NCI-H526 treated with DMSO at 0.1 percent for 48 hours (cell line): ENCODE measurements at places on chromosomes 11 and 22.

DNA sequence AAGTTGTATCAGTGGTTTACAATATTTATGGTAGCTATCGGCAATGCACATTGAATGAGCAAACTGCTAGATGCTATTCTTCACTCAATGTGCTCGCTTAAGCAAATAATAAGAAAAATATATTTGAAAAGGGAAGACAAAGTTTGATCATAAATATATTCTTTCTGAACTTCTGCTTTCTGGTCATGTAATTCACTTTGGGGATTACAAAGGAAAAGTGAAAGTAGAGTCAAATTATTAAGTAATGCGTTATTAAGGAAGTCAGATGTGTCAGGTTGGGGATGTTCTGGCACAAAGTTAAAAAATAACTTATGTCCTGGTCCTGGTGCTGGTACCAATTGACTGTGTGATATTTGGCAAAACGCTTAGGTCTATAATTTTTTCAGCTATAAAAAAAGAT, 98.0 kb upstream of the TRIM77 start:
- no peak for DNase-seq

- DNase-seq, result no peak
These were observed 2.1 kb upstream of the MOB2 start for GRCh38 chr11:1488575-1489180.

DNA sequence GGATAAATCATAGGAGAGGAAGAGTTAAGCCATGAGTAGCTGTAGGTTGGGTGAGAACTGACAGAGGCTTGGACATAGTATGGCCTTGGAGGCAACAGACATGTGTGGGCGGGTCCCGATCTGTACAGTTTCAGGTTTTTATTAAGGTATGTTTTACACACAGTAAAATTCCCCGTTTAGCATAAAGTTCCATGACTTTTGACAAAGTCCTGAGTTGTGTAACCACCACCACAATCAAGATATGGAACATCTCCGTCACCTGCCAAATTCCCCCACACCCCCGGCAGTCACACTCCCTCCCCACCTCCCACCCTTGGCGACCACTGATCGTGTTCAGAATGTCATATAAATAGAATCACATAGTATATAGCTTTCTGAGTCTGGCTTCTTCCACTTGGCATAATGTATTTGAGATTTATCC, 68.1 kb downstream of the GRIK4 start:
- no peak for DNase-seq

DNA sequence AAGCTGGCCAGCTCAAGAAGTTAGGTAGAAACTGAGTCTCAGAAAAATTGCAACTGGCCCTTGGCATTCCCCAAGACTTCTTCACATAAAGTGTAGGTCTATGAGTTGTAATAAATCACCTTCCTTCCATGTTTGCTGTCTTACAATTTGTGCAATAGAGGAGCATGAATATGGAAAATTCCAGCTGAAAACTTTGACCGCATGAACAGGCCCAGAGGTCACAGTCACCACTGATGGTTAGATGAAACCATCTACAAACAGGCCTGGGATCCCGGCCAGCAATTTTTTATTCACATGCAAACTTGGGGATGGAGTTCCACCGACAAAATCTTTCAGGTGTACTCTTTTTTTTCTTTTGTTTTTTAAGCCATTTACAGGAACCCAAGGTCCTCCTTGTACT, 88.1 kb downstream of the SERGEF start:
- DNase-seq, result no peak

DNA sequence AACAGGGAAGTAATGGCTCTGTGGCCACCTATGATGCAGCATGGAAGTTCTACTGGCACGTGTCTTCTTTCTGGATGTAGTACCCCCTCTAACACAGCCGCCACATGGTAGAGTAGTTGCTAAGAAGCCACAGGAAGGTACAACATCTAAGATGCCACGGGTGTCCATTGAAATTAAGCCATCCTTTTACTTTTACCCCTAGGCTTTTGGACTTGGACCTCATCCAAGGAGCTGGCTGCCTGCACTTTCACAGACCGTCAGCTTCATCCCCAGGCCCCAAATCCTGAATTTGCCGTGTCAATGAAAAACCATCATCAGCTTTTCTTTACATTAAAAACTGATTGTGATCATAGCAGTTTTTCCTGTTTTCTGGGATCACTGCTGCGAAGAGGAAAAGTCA, 102.4 kb downstream of the RPL27A start:
- DNase-seq, result no peak

- no peak for DNase-seq
These were observed 397.0 kb downstream of the METTL15 start for GRCh38 chr11:28505232-28505631.

DNA sequence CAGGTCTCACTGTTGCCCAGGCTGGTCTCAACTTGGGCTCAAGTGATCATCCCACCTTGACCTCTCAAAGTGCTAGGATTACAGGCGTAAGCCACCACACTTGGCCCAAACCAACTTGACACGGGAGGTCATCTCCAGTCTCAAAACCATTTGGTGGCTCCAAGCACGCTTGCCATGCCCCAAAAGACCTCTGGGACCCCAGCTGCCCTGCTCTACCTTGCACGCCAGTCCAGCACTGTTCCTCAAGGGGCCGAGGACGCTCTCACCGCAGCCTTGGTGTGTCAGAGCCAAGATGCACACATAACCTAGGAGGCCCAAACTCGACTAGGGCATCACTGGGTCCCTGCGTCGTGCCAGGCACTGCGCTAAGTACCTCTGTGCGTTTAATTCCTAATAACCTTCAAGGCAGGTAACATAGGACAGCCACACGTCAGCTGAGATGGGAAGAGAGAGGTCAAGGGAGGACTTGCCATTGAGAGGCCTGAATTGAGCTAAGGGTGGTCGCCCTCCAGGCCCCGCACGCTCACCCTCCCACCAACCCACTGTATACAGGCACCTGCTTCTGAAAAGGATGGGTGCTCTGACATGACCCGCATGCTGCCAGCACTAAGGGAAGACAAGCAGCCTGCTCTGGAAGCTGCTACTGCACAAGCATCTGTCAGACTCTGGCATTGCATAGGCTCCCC, 4.6 kb upstream of the GAS2L1 start:
- DNase-seq, result no peak

- peak; percentile 29 for DNase-seq
These were observed 1.1 kb downstream of the TM7SF2 start for GRCh38 chr11:65112546-65113360.

DNA sequence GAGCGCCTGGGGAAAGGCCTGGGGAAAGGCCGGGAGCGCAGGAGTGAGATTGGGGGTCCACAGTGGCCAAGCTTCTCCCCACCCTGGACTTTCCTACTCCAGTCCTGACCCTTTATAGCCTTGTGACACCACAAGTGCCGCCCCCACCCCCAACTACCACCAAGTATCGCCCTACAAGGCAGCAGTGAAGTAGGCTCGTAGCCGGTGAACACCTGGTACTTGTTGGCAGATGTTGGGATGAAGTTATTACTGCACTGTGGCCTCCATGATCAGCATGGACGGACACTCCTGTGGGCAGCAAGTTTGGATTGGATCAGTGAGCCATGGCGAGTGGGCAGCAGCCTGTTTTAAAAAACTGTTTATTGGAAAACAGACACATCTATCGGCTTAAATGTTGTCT, 45.0 kb downstream of the EIF3F start:
- DNase-seq, result no peak

DNA sequence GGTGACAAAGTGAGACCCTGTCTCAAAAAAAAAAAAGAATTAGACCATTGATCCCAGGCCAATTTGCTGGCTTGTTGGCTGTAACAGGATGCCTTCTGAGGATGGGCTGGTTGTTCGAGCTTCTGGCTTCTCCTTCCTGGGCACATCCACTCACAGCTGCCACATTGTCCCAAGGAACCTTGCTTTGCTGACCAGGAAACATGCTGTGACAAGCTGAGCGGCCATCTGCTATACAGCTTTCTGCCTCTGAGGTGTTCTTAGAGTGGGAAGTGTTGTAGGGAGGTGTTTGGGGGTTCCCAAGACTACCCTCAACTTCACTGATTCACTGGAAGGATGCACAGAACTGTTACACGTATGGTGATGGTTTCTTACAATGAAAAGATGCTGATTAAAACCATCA, 6.5 kb downstream of the SNAP29 start:
- DNase-seq, result no peak

DNA sequence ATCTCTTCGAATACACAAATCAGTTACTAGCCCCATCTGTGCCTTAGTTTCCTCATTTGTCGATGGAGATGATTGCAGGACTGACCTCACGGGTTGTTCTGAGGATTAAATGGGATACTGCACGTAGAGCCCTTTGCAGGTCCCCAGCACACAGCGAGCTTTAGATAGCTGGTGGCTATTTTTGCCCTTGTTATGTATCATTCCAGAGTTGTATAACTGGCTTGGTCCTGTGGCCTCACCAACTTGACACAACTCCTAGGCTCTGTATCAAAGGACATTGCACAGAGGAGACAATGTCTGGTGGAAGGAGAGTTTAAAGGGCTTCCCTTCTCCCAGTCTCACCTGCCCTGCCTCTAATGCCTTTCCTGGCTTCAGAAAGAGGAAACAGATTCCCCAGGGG, 22.8 kb upstream of the DGAT2 start:
- no peak for DNase-seq

DNA sequence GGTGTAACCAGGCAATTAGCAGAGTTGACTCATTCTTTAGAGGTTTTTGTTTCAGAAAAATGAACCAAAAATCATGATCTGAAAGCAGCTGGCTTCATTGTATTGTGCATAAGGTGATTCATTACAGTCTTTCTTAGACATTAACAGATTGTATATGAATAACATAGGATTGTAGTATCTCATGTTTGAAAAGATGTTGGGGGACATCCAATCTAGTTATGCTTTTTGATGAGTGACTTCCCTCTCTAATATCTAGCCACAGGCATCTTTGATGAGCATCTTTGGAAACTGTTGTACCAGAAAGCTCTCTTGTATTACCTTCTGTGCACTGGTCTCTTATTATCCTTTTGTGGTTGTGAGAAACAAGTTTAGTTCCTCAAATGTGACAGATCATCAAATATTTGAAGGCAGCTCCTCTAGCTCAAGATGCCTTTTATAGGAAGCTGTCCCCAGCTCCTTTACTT, 8.3 kb downstream of the GRK3 start:
- no peak for DNase-seq

DNA sequence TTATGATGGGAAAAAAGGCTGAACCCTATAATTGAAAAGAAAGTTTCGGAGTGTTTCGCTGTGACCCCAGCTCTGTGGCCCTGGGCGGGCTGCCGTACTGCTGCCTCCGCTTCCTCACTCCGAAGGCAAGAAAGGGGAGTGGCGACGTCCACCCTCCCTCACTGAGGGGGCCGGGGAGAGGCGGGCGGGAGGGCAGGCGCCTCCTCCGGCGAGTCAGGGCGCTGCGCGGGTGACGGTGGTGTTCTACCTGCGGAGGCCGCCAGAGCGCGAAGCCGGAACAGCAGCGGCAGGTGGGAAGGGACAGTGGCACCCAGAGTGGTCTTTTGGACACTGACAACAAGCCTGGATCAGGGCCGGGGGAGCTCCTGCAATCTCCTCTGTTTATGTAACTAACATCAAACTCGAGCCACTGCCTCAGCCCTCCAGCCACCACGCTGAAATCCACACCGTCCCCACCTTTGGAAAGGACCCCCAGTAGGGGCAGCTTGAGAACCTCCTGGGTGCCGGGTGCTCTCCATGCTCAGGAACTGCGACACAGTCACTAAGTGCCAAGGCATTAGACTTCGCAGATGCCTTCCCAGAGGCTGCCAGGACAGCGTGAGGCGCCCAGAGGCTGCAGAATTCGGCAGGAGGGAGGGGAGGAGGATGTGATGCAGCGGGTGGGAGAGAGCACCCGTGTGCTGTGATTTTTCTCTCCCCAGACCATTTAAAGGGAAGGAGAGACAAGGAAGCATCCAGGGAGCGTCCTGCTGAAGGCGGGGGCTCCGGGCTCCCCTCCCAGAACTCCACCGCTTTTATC, 25.5 kb downstream of the BID start:
- no peak for DNase-seq

DNA sequence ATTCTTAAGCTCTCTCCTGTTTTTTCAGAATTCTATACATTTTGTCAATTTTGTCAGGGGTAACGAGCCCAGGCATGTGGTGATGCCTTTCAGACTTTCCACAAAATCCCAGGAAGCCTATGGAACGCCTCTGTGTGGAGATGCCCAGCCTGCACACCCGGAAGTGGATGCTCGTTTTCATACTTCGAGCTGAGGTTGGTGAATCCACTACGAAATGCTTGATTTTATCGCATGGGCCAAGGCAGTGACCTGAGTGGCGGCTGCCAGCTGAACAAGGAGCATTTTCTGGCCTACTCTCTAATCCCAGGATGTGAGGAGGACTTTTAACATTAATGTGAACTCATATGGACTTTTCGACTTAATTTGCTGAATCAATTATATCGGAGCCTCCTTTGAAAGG, 426.7 kb upstream of the B3GAT1 start:
- DNase-seq, result no peak

- peak; percentile 25 for DNase-seq
These were observed 14.5 kb upstream of the MS4A7 start for GRCh38 chr11:60363542-60364470.

- no peak for DNase-seq
These were observed 26.8 kb upstream of the B3GAT1 start for GRCh38 chr11:134438542-134439537.

DNA sequence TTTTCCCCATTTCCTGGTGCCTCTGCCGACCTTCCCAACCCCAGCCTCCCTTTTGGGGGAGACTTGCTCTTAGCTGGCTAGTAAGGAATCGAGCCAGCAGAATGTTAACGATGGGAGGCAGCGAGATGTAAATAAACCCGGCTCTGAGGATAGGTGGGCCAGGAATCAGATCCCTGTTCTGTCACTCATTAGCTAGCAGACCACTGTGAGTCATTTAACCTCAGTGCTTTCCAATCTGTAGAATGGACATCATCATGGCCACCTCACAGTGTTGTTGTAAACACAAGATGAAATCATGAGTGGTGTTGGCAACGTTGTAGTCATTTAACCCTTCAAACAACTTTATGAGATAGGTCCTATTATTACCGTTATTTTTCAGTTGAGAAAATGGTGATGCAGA, 208.6 kb downstream of the KIRREL3 start:
- no peak for DNase-seq

DNA sequence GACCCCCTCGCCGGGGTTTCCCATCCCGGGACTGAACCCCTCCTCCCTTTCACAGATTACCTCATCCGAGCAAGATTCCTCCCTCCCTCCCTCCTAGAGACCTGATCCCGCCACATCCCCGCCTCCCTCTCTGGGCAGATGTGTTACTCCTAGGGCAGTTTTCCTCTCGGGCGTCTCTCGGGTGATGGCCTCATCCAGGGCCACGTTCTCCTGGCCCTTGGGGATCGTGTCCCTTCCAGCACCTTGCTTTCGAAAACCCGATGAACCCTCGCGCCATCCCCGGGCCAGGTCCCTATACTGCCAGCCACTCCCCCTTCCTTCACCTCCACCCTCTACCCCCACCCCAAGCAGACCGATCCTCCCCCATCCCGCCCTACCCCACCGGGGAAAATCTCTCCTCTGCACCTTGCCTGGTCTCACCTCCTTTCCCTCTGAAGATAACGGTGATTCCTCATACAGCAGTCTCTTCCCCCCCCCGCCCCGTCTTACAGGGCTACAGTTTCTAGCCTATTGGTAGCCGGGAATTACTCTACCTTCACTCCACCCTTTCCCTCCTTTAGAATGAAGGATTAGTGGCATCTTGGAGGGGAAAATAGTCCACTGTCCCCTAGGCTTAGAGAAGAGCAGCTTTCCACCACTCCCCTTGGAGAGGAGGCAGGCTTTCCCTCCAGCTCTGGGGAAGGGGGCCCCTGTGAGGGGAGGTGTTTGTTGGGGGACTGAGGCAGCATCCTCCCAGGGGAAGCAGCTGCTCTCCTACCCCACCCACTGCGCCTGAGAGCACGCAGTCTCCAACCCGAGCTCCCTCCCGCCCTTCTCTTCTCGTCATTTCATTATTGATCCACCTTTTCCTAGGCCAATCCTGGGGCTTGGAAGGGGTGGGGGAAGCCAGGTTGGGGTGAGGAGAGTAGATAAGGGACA, 1.2 kb downstream of the KMT2A start:
- DNase-seq, result peak; percentile 57

- DNase-seq, result no peak
These were observed 39.7 kb downstream of the CTSC start for GRCh38 chr11:88297863-88298262.
